Renal pelvis (tissue), 12 donors: ENCODE measurements at places on chromosomes 5 and 9. TPM values are rescaled to one million over a fixed set of nuclear protein-coding genes. Genes with fewer than 3 reads are reported as not detected.

- DNase-seq: no peak
Measured at GRCh38 chr5:151064916-151065499, 15.8 kb downstream of the TNIP1 start.

GRCh38 chr5:149618581-149619248 lies 37.4 kb downstream of the ARHGEF37 start:
- DNase-seq: peak; percentile 29

Gene ZNF618
- 45.8 TPM for polyA plus RNA-seq

Gene FBP1
- 57.4 TPM for polyA plus RNA-seq
